ENCODE measurements at places on chromosomes 16 and 17.
A peak's percentile ranks its signal among the peaks of the same experiment; 100 is the strongest.

- no peak for DNase-seq
These were observed 184.4 kb upstream of the CCL2 start for GRCh38 chr17:34070712-34071111.

GRCh38 chr17:2453866-2454265 is 53.0 kb upstream of the MNT start:
- DNase-seq = no peak

DNA sequence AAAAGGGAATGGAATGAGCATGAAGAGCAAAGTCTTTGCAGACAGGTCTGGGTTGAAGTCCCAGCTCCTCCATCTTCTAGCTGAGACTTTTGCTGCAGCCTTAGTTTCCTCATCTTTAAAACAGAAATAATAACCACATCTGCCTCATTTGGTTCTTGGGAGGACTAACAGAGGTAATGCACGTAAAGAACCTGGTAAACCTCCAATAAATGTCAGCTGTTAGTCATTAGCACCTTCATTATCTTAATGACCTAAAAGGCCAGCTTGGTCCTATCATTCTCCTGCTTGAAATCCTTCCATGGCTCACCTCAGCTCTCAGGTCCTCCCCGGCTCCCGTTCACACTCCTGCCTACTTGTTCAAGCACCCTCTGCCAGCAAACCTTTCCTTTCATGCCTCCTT is 51.8 kb downstream of the SKAP1 start:
- DNase-seq = no peak

- no peak for DNase-seq
These were observed 74.0 kb upstream of the XYLT1 start for GRCh38 chr16:17544785-17545184.

DNA sequence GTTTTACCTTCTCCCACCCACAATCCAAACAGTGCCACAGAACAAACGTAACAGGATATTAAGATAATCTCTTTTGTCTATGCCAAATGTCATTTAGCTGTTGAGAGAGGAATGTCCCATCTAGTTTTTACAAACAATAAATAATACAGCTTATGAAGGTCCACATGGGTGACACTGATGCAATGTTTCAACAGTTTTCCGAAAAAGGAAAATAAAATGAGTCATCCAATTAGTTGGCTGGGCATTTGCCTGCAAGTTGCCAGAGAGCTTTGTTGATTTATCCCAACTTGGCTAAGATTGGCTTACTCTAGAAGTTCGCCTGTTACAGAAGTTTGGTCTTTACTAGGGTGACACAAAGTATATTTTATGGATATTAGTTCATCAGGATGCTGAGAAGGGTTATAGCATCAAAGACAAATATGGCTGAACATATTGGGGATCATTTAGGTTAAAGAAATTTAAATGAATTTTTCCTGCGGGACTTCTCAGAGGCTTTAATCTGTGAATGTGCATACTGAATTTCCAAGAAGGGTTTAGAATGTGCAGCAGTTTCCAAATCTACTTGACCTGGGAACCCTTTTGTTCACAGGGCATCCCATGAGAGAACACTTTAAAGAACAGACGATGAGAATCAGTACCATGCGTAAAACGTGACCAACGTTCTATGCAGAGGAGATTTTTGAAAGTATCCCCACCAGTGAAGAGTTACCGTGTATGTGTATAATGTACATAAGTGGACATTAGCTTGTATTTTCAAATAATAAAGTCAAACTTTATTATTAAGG is 73.1 kb downstream of the CDH13 start:
- DNase-seq = no peak

DNA sequence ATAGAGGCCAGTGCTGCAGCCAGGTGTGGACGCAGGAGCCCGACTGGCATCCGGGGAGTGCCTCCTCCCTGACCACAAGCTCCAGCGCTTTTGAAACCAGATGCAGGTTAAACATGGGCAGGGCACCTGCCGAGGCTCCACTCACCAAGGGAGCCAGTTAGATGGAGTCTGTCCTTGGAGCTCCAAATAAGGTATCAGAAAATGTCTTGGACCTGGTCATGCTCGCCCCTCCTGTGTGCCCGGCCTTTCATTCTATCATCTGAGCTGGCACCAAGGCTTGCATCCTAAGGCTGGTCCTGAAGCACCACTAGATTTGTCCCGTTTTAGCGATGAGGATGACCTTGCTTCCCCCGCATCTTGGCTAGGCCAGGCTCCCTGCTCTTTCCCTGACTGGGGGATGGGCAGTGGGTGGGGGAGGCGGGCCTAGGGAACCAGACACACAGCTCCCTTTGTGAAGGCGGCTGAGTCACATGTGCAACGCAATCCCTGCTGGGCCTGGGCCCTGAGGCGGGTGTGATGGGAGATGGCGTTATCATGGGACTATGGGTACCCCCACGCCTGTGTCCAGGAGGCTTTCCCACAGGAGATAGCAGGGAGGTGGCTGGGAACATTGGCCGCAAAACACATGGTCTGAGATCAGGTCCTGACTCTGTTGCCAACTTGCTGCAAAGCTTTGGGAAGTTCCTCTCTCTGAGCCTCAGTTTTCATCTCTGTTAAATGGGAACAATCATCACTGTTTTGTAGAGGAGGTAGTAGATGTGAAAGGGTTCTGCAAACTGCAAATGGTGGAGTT is 5.0 kb upstream of the ADGRG1 start:
- DNase-seq = peak; percentile 65

GRCh38 chr17:47696717-47697642 is 3.0 kb downstream of the TBKBP1 start:
- no peak for DNase-seq

- no peak for DNase-seq
These were observed 9.3 kb upstream of the ABCC11 start for GRCh38 chr16:48256579-48257177.

GRCh38 chr17:52120465-52120864 is 38.0 kb downstream of the CA10 start:
- no peak for DNase-seq

GRCh38 chr16:2425008-2425518 is 4.2 kb upstream of the CCNF start:
- no peak for DNase-seq

DNA sequence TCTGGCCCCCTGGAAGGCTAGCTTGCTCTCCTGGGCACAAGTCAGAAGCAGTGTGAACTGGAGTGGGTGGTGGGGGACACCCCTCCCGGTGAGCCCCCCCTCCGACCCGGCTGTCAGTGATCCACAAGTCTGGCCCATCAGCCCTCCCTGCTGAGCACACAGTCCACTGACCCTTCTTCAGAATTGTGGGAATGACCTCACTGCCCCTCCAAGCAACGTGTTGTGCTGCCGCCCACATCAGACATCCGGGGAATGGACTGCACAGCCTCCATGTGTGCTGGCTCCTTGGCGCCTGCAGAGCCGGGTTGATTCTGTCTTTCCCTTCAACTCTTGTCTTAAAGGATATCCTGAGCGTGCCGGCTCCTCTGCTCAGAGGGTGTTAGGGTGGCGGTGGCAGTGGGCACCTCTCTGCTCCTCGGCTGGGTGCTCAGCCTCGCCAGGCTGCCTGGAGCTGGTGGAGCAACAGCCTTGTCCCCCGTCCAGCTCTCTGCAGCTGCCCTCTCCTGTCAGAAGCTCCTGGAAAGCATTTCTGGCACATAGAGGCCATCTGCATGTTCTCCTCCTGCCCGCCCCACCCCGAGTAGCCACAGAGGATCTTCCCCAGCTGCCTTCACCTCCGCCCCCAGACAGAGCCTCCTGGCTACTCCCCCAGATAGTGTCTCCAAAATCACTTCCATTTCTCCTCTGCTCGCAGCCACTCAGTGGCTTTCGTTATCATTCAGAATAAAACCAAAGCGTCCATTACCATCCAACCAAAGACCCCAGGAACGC is 19.8 kb downstream of the NPTX1 start:
- DNase-seq = no peak

DNA sequence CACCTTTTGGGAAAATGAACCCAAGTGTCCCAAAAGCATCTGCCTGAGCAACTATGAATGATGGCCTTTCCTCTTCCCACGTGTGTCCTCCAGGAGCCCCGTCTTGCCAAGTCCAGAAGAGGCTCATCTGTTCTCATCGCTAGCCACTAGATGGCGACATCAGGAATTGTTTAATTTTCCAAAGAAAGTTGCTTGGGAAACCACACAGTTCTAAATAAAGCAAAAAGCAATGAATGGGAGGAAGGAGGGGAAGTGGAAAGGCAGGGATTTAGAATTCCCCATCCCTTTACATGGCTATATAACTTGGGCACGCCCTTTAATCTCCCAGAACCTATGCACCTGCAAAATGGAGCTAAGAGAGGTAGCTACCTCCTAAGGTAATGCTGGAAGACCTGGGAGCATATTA is 9.0 kb upstream of the CDH5 start:
- peak; percentile 42 for DNase-seq

GRCh38 chr17:27808628-27809027 is 8.3 kb upstream of the NOS2 start:
- no peak for DNase-seq

- no peak for DNase-seq
These were observed 126.2 kb downstream of the CPPED1 start for GRCh38 chr16:12677502-12677901.

- DNase-seq = no peak
These were observed 1.7 kb upstream of the CES5A start for GRCh38 chr16:55876854-55877253.

DNA sequence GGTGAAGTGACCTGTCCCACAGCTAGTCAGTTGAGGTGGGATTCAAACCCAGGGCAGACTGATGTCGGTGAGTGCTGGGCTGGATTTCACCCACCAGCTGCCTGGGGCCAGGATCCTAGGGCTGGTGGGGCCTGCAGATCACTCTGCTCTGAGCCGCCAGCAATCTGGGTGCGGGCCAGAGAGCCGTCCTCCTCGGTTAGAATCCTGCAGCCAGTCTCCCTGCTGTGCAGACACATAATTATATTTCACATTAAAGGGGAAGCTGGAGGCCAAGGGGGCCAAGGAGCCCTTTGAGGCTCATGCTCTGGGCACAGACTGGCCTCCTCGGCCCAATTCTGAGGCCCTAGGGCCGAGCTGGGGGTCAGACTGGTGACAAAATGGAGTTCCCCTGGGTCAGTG is 996 bp upstream of the KCNJ12 start:
- DNase-seq = no peak

- no peak for DNase-seq
These were observed 676.3 kb upstream of the CDH8 start for GRCh38 chr16:62712566-62712965.

DNA sequence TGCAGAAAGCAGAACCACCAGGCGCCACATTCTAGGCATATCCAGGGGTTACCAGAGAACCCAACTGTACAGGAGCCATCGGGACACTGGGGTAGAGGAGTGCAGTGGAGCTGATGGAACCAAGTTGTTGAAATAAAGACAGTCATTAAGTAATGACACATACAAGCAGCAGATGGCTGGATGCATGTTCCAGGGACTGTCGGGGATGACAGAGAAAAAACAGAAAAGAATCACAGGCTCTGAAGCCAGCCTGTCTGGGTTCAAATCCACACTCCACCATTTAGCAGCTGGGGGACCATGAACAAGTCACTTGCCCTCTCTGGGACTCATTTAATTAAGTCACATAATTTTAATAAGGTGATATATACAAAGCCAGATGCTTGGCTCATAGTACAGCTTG is 117.1 kb downstream of the ZNF423 start:
- no peak for DNase-seq

GRCh38 chr16:76059186-76059585 is 218.0 kb upstream of the CNTNAP4 start:
- DNase-seq = no peak

DNA sequence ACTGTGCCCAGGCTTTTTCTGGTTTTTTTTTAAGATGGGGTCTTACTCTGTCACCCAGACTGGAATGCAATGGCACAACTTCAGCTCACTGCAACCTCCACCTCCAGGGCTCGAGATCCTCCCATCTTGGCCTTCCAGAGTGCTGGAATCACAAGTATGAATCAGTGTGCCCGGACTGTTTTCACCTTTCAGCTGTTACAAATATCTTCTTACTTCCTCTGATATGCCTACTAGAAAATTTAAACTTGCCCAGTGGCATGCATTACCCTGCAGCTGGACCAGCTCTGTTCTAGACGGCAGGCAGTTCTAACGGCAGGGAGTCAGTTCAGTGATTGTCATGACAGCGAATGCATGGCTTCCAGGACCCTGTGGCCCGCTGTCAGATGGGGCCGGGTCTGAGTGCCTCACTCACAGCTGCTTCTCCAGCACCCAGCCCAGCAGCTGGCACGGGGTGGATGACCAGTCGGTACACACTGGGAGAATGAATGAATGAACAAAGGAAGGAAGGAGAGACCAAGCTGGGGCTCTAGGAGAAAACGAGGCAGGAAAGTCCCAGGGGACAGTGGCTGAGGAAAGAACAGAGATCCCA is 28.0 kb upstream of the LITAF start:
- DNase-seq = no peak

DNA sequence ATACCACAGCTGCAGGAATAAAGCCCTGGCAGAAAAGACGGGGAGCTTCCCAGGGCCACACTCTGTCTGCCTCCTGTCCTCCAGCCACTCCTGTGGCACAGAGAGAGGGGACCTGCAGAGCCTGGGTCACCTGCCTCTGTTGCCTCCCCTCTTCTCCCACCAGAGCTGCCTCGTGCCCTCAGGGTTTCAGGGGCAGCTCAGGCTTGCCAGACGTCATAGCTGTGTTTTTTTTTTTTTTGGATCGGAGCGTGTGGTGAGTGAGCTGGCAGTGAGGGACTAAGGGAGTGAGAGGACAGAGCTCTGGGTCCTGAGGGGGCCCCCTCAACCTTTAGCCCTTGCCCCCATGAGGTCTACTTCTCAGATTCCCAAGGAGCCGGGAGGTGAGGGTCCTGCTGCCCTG is 2.1 kb downstream of the PIK3R6 start:
- DNase-seq = no peak

- DNase-seq = peak; percentile 98
These were observed 36.6 kb upstream of the EMP2 start for GRCh38 chr16:10616756-10617640.

DNA sequence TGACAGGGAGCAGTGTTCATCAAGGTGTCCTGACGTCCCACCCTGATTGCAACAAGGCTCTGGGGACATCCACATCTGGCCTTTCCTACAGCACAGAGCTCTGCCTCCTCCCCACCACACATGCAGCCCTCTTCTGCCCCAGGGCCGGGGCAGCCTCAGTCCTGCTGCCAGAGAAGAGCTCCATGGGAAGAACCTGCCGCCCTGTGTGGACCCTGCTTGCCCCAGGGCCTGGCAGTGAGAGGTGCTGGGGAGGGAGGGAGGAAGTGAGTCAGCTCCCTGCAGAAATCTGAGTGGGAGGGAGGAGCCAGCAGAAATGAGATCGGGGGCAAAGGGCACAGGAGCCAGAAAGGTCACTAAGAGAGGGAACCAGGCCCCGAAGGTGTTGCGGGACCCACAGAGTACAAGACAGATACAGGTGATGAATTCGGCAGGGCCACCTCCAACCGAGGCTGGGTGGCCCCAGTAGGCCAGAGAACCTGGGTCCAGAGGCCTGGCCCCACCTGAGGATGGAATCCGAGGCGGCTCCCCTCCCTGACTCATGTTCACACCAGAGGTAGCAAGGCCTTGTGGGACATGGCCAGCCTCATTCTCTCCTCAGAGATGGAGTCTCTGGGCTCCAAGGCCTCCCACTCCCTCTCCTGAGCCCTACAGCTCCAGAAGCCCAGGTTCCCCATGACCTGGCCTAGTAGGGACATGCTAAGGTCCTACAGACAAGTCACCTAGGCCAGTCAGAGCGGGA is 24.8 kb downstream of the MYO18A start:
- no peak for DNase-seq

GRCh38 chr17:8046306-8046928 is 7.6 kb downstream of the ALOX15B start:
- DNase-seq = no peak
